T follicular helper cell (primary cell): ENCODE measurements at places on chromosomes 13 and 19.

DNA sequence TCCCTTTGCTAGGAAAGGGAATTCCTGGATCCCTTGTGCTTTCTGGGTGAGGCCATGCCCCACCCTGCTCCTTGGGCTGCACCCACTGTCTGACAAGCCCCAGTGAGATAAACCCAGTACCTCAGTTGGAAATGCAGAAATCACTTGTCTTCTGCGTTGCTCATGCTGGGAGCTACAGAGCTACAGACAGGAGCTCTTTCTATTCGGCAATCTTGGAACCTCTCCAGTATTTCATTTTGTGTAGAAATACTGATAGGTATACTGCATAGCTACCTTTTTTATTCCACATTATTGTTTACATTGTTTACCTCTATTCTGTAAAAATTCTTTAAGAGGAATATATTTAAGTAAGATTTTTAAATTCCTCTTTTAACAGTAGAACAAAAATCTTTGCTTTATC, 302.5 kb upstream of the SLITRK5 start:
- DNase-seq, result no peak

DNA sequence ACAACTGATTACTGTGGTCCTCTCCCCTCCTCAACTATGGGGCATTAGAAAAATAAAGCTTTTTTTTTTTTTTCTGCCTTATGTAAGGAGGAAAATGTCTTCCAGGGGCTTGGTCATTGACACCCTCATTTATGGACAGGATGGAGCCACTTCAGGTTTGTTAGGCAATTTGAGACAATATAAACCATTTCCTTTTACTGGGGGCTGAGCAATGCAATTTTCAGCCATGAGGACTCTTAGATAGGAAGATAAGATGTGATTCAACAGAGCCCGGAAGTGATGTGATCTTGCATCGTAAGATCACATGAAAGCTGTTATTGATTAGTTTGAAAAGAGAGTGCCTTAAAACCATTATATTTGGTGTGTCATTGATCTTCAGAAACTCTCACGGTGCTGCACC, 210.8 kb downstream of the OXGR1 start:
- no peak for DNase-seq

DNA sequence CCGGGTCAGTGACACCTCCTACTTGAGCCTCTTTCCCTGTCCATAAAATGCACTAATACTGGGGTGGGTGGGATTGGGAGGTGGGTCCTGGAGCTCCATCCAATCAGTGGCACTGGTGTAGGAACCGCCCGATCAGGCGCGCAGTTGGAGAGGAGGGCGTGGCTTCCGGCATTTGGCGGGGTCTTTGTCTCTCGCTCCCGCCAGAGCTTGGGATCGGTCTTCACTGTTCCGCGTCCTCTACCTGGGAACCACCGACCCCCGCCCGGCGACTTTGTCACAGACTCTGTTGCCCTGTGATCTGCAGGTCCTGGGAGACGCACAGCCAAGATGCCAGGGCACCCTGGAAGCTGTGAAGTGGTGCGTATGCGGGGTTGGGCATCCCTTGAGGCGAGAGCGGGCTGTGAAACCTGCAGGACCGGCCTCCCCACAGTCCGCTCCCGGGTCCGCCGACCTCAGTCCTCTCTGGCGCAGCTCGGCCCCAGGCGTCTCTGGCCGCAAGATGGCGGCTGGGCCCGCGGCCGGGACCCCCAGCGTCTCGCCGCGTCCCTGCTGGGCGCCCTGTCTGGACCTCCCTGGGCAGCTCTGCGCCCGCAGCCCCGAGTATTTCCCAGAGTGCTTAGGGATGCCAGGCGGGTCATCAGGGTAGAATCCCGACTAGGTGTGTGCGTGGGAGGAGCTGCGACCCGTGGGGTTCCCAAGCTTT, 41.6 kb upstream of the ZNF730 start:
- DNase-seq, result no peak

DNA sequence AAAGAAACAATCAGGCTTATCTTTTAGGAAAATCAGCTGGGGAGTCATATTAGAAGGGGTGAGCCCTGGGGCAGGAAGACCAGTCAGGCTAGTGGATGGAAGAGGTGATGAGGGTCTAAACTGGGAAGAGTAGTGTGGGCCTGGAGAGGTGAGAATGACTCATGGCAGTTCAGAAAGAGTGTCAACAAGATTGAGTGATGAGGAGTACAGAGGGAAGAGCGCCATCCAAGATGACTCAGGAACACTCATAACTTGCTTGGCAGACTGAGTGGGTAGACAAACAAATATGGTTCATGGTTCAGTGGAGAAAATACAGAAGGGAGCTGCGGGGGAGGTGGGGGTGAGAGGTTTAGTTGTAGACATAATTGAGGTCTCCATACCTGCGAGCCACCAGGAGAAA, 17.3 kb upstream of the CLDN10 start:
- DNase-seq, result no peak

- DNase-seq, result no peak
These were observed 4.7 kb upstream of the MVB12A start for GRCh38 chr19:17415121-17415520.

DNA sequence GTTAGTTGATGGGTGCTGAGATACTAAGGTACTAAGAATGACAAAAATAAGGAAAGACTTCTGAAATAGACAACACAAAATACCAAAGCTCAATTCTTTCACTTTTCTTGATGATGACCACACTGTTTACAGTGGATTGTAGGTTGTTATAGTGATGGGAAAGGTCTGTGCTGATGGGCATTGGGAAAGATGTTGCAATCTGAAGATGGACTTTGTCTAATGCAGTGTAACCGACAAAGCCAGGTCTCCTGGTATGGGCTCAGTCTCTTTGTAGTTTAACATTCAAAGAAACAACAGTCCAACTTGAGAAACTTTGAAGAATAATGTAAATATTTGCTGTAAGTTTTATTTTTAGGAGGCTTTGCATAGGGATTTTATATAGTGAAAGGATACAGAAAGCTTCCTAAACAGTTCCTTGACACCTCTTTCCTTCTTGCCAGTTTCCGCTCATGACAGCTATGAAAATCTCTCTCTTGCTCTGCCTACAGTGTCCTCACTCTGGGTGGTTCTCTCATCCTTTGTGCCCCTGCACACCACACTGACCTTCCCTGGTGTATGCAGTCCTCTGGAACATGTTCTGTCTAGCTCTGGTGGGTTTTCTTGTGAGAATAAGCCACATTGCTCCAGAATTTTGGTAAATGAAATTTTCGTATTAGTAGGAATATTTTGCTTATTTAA, 172.2 kb downstream of the KCNRG start:
- DNase-seq, result no peak

GRCh38 chr13:97142452-97142851, 79.7 kb upstream of the MBNL2 start:
- no peak for DNase-seq

DNA sequence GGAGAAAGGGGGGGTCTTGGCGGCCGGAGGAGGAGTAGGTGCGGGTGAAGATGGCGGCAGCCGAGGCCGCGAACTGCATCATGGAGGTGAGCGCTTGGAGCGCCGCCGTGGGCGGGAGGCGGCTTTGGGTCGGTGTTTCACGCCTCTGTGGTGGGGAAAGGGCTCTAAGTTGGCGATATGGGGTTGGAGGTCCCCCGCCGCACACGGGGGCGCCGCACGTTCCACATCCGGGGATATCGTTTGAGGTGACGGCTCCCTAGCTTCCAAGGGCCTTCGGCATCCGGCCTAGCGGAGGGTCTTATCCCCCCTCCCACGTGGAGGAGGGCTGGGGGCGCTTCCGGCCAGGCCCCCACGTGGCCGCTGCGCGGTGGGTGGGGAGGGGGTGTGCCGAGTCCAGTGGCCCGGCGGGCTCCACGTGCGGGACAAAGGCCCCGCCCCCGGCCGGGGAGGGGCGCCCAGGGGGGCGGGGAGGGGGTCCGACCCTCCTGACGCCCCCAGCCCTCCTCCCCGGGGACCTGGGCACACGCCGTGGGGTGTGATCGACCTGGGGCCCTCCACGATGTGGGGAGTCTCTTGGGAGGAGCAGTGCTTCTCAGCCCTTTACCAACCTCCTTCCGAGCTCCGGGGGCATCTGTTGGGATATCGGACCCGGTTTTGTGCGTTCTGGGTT, at the start of gene PRMT1:
Gene PRMT1, plus strand, starts transcription at position 41 of the 670 bp plus-strand sequence. Its CDS starts 10 bp downstream, at position 51.
- peak; percentile 46 for DNase-seq

DNA sequence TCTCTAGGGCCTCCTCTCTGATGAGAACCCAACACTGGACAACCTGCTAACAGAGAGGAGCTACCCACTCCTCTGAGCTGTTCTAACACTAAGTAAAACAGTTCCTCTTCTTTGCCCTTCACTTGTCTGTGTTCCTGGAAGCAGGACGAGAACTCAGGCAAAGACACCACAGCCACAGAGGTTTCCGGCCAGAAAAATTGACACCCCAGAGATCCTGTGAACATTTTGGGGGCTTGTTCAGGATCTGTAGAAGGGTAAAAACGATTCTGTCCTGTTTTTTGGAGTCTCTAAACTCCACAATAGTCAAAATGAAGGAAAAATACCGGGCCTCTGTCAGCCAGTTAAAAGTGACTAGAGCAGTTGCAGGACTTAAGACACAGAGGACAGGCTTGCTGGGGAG, 165.9 kb downstream of the B3GLCT start:
- no peak for DNase-seq

GRCh38 chr19:41377977-41378709, 1.8 kb downstream of the TMEM91 start:
- DNase-seq, result no peak

DNA sequence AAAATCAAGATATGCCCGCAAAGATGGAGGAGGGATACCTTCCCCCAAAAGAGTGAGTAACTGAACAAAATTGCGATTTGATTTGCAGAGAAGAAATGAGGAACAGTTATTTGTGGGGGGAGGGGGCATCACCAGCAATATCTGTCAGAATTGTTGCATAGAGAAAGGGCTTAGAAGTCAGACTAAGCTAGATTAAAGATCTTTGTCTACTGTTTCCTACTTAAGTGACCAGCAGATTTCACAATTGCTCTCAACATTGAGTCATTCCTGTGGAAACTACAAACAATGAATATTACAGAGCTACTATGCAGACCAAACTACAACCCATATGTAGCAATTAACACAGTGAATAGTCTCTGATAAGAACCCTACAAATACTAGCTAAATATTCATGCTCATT, 27.4 kb downstream of the FPR3 start:
- no peak for DNase-seq

- DNase-seq, result no peak
These were observed 182.8 kb downstream of the RGCC start for GRCh38 chr13:41639955-41640780.

- DNase-seq, result no peak
These were observed 459 bp downstream of the PCDH20 start for GRCh38 chr13:61415058-61415721.

- DNase-seq, result no peak
These were observed 653.0 kb upstream of the GPC6 start for GRCh38 chr13:92573467-92574057.

GRCh38 chr13:20331949-20332348, 99.8 kb upstream of the GJB6 start:
- DNase-seq, result no peak

- DNase-seq, result no peak
These were observed 13.1 kb downstream of the NUFIP1 start for GRCh38 chr13:44976196-44976595.

- no peak for DNase-seq
These were observed 134.5 kb downstream of the IRS2 start for GRCh38 chr13:109651854-109652253.

DNA sequence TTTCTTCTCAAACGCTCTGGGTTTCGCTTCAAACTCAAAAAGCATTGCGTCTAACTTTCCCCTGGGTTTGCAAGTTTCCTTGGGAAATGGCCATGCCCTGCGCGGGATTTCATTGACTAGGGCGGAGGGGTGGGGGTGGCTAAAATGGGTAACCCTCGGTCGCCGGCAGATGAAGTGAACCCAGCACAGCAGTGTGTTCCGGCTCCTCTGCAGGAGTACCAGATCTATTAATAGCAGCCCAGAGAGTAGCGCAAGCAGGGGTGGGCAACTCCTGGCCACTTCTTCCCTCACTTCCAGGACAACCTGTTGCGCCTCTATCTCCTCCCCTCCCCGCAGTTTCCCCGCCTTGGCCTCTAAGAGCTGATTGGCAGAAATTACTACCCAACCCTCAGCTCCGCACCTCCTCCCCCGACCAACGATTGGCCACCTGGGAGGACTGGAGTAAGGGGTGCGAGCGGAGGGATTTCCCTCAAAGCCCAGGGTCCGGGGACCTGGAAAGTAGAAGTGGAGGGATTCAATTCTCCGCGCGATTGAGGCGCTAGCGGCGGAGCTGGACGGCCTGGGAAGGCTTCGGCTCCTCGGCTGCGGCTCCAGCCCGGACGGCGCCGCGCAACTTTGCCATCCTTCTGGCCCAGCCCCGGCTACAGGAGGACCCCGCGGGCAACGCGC, at the start of gene FREM2:
Gene FREM2, plus strand, starts transcription at position 501 of the 669 bp plus-strand sequence. CDS start 268 bp downstream, outside the sequence.
- DNase-seq, result no peak

DNA sequence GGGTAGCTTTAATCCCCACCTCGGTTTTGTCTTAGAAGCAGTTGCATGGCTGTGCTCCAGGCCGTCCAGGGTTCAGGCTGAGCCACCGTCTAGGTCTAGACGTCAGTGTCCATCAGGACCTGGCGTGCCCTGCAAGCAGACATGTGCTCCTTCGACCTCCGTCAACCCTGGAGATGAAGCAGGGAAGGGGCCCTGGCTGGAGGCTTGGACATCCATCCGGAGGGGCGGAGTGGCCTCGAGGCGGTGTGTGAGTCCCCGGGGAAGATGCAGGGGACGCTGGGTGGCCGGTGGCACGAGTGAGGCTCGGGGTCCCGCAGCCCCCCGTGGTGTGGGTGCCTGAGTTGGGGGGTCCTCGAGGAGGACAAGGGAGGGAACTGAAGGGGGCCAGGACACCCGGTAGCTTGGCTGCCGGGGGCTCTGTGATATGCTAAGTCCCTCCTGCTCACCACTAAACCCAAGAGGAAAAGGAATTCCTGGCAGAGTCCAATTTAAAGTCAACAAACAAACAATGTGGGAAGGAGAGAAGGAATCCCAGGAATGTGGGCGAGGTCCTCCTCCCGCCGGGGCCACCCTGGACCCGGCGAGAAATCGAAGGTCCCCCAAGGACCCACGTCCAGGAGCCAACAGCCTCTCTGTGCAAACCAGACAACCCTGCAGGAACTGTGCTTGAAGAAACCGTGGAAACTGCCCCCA, 14.9 kb upstream of the PTBP1 start:
- DNase-seq, result no peak

DNA sequence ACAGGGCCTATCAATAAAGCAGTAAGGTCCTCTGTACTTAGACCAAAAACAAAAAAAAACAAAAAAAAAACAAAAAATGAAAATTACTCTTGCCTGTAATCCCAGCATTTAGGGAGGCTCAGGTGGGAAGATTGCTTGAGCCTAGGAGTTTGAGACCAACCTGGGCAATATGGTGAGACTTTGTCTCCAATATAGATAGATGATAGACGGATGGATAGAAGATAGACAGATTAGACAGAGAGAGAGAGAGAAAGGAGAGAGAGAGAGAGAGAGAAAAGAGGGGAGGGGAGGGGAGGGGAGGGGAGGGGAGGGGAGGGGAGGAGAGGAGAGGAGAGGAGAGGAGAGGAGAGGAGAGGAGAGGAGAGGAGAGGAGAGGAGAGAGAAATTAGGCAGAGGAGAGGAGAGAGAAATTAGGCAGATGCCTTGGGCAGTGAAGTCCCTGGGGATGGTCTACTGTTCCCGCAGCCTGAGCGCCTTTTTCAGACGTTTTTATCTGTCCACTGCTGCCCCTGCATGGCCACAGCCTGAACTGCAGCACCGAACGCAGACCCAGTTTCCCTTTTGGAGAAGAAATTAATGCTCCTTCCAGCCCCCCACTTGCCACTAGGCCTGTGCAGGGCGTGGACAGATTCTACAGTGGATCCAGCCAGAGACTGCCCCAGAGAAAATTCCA, 9.8 kb upstream of the ZNF627 start:
- DNase-seq, result peak; percentile 56

- no peak for DNase-seq
These were observed 139.7 kb downstream of the SLITRK6 start for GRCh38 chr13:85659493-85659892.
